NCI-H748 treated with DMSO at 0.1 percent for 48 hours (cell line): ENCODE measurements at places on chromosomes 2 and 18.

- DNase-seq = no peak
Measured at GRCh38 chr2:20476950-20477349, 30.1 kb downstream of the RHOB start.

DNA sequence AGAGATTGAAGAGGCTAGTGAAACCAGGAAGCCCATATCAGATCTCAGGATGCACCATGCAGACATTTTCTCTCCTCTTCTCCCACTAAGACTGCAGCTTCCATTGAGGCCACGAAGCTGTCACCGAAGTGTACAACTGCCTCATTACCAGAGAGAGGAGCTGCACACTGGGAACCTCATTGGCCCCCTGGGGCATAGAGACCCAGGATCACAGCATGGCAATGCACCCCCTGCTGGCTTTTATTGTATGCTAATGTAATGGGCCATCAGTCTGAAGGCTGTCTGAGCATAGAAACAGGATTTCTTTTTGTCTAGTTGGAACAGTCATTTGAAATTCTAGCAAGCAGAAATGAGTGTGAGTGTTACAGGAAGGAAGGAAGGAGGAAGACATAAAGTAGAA, 861.6 kb upstream of the CELF4 start:
- no peak for DNase-seq

- no peak for DNase-seq
Measured at GRCh38 chr2:151350579-151351195, 6.7 kb upstream of the TNFAIP6 start.

DNA sequence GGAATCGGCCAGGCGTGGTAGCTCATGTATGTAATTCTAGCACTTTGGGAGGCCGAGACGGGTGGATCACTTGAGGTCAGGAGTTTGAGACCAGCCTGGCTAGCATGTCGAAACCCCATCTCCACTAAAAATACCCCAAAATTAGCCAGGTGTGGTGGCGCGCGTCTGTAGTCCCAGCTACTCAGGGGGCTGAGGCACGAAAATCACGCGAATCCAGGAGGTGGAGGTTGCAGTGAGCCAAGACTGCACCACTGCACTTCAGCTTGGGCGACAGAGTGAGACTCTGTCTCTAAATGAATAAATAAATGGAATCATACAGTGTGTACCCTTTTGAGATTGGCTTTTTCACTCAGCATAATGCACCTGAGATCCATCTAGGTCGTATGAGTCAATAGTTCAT, 19.4 kb upstream of the TTC39C start:
- no peak for DNase-seq

DNA sequence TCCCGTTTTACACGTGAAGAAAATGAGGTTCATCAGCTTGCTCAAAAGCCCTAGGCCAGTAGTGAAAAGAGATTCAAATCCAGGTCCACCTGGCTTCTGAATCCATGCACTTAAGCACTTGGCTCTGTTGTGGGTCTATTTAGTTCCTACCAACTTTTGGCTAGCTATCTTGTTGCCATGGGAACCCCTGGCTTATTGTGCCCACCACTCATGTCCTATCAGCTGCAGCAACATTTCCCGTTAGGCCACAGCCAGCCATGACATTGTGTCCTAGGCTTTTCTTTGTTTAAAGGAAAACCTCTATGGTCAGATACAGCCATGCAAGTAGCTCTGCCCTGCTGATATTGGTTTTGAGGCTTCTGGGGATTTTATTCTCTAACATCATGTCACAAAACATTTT, 49.8 kb downstream of the PLEK start:
- no peak for DNase-seq

DNA sequence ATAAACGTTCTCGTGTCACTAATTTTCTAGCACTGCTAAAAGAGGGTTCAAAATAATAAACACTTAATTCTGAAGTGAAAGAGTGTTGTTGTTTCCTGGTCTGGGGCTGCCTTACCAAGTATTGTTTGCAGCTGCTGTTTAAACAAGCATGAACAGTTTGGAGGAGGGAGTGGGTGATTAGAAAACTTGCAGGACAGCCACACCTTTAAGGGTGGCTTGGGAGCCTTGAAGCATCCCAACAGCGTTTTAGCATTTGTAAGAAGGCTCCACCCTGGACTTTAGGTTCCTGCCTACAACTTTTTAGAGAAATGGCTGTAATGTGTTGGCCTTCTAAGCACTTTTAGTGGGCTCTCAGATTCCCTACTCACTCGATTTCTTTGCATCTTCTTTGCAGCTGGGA, 371.6 kb downstream of the TGIF1 start:
- DNase-seq = peak; percentile 26

GRCh38 chr2:69306393-69306821, 80.6 kb downstream of the GFPT1 start:
- DNase-seq = no peak

DNA sequence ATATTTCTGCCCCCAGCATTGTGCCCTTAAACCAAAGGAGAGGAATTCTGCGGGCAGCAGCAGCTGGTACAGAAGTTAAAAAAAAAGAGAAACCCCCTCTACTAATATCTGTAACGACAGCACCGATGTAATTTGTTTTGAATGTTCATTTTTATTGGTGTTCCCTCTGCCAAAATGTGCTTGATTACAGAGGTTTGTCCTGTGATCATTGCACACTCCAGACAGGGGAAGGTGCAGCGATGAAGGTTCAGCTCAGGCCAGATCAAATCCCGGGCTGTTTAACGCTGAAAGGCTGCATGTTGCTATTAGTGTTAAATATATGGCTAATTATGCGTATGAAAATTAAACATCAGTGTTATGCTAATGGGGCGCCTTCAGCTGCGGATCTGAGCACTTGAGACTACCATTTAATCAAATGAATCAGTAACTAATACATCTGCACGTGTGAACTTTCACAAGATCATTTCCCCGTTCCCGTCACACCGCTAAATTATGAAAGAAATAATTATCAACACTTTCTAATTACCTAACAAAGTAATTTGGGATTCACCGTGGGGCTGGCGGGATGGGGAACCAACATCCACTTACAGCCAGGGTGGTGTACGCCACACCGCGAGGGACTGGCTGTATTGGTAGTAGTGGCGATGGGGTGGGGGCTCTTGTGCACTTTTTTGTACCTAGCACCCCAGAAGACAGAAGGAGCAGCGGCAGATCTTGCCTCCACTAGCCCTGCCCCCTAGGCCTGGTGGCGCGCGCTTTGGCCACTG, 1.5 kb upstream of the DLX1 start:
- DNase-seq = no peak

- no peak for DNase-seq
Measured at GRCh38 chr18:47284721-47285395, 33.4 kb upstream of the SKOR2 start.

DNA sequence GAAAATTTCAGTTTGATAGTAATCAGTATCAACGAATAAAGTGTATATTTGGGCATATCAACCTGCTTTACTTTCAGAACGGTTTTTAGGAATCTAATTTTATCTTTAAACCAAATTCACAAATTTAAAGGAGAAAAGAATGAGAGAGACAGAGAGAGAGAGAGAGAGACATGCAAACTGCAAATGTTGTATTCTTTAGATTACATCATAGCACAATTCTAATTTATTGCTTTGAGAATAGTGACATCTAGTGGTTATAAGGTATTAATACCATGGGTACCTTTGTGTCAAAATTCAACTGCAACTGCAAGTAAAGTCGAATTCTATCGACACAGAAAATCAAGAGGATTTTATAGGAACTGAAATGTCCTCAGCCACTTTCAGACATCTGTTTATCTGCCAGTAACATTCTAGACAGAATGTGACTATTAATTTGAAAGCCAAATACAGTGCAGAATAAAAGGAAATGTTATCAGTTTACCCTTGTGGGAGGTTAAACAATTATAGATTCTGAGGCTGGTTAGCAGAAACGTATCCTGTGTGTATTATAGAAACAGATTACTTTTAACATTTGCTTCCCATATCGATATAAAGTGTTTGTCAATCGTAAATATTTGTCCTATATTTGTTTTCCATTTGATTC, 529.8 kb upstream of the VRK2 start:
- DNase-seq = peak; percentile 60

DNA sequence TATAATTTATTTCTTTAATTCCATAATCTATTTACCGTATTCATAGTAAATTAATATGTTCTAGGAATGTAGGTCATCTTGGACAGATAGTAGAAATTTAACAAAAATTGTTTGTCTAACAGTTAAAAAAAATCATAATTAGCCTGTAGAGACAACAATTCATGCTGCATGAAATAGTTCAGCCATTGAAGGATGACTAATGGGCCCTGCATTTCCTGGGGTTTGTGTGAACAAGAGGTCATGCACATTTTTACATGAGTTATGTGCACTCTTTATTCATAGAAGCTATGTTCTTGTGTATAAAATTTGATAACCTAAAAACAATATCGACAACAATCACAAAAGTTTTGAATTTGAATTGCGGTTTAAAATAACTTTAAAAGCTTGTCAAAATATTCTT, 1663.6 kb downstream of the SUCLG1 start:
- no peak for DNase-seq

DNA sequence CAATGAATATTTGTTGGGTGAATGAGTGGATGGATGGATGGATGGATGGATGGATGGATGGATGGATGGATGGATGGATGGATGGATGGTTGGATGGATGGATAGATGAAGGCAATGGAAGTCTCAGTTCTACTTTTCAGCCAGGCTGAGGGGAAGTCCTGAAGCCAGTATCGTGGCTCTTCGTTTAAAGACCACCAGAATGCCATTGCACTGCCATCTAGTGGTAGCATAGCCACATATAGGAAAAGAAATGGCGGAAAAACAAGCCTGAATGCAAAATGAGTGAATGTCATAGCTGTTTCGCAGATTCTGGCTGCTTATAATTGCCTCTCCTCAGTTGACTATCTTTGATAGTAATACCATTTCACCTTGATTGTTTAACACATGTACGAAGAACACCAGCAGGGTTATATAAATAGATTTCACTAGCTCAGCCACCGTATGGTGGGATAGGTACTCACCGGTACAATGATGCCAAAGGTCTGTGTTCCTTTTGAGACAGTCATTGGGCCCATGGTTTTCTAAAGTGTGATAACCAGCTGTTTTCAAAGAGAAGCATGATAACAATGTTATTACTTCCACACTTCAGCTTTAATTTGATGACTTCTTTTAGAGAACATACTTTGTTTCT, 62.3 kb upstream of the GREB1L start:
- DNase-seq = peak; percentile 69

DNA sequence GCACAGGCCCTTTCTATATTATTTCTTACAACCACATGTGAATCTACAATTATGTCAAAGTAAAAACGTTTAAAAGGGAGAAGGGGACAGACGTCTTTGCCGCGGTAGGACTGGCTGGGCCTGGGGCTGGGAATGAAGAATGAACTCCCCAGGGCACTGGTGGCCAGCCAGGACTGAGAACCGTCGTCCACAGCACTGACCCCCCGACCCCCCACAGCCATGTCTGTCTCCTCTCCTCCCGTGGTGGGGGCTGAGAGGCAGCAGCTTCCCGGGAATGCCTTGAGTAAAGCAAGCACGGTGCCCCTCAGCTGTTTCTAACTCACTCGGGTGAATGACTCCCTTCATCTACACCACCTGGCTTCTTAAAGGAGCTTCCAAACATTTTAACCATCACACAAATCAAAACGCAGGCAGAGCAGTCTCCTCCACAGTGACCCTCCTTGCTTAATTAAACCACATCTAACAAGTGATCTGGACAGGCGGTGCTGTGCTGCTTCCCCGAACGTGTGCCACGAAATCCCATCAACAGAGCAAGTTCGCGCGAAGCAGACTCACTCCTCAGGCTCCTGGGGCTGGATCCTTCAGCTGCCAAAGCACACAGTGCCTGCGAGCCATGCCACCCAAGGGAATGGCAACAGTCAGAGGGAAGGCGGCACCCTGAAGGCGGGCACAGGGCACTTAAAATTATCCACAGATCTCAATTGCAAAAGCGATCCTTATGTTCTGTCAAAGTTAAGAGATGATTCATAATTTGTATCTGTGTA, 217.7 kb downstream of the EIPR1 start:
- no peak for DNase-seq

DNA sequence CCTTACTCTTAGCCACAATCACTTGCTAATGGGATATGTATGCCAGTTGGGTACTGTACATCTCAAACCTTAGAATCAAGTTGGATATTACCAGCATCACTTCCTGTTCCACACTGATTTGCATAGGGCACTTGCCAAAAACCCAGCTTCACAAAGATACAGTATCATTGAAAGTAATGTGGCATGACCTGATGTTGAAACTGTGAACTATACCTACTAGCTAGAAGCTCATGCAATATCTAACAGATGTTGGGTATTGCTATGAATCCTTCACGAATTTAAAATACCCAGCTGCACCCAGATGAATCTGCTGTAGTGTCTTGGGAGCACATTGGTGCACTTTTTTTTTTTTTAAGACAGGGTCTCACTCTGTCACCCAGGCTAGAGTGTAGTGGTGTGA, 6.5 kb upstream of the STAMBP start:
- no peak for DNase-seq

- DNase-seq = no peak
Measured at GRCh38 chr2:68317971-68318913, 1.5 kb downstream of the CNRIP1 start.

- no peak for DNase-seq
Measured at GRCh38 chr18:44893045-44893706, 212.5 kb downstream of the SETBP1 start.

GRCh38 chr18:6414118-6414722, 491 bp downstream of the L3MBTL4 start:
- no peak for DNase-seq

DNA sequence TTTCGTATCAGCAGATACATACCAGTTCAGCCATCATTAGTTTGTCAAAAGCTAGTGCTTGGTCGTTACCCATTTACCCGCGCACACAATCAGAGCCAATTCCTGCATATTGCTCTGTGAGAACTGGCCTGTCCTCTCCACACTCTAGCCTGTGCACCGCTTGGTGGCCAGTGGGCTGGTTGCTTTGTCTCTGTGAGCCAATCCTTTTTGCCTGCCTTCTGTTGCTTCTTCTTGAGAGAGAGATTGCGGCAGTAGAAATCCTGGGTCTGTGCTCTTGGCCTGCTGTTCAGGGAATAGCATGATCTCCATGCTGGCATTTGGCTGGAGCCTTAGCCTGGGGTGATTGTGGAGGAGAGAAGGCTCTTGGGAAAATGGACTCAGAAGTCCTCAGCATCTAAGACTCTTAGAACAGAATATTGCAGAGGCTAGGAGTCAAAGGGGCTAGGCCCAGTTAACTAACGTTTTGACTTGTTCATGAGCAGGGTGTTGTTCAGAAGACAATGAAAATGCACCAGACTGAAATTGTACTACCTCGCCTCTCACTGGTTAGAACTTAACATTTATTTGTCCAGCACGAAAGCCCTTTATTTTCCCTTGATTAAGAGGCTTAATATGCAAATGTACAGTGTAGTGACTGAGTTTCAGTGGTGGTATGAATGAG, 37.1 kb downstream of the MAP4K4 start:
- DNase-seq = no peak

GRCh38 chr18:50986360-50987087, 18.7 kb downstream of the ELAC1 start:
- no peak for DNase-seq

GRCh38 chr2:54546923-54547720, 91.0 kb downstream of the SPTBN1 start:
- DNase-seq = no peak
